ENCODE measurements at places on chromosomes 6 and 20.

DNA sequence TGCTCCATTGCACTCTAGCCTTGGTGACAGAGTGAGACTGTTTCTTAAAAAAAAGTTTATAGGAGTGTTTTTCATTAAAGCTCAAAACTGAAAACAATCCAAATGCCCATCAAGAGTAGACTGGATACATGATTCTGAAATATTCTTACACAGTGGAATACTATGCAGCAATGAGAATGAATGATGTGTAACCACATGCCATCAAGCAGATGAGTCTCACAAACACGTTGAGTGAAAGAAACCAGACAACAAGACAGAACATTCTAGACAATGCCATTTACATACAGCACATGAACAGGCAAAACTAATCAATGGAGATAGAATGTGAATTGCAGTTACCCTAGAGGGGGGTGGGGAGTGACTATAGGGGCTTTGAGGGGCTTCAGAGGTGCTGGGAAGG, 72.4 kb downstream of the TOX2 start:
- DNase-seq = no peak

GRCh38 chr20:20518263-20518662, 150.4 kb downstream of the INSM1 start:
- no peak for DNase-seq

DNA sequence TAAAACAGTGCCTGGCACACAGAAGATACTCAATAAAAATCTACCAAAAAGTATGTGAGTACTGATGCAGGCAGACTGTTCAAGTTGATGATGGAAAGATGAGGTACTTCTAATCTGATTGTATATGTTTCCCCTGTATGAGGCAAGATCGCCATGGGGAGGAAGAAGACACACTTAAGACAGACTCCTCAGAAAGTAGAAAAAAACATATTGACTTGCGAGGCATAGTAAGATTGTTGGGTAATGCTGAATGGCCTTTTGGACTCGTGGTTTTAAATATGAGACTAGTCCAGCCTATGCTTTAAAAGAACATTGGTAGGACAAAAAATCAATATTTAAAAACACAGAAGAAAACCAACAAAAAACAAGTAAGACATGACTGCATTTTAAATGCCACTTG, 72.6 kb downstream of the SHPRH start:
- no peak for DNase-seq

- no peak for DNase-seq
These were observed 15.2 kb downstream of the MAPK13 start for GRCh38 chr6:36145495-36145894.

GRCh38 chr6:3094815-3095214, 23.7 kb upstream of the BPHL start:
- no peak for DNase-seq
